ENCODE measurements at places on chromosomes 2 and 18.

- DNase-seq, result no peak
These were observed 53.9 kb downstream of the LIMS1 start for GRCh38 chr2:108588070-108588668.

DNA sequence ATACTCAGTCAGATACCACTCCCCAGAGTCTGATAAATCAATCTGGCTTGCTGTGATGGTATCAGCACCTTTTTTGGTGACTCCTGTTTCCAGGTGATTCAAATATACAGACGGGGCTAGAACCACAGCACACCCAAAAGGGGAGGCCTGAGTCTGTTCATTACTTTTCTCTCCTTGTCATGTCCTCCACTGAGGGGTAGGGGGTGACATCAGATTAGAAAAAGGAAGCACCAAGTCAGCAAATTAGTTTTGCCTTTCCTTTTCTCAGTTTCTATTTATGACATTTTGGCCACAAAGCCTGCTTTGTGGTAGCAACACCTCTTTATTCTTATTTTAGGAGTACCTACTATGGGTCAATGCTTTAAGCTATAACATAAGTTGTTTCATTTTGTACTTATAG, 127.4 kb downstream of the CCDC102B start:
- no peak for DNase-seq

- DNase-seq, result no peak
These were observed 63.1 kb downstream of the GLS start for GRCh38 chr2:190943706-190944105.

DNA sequence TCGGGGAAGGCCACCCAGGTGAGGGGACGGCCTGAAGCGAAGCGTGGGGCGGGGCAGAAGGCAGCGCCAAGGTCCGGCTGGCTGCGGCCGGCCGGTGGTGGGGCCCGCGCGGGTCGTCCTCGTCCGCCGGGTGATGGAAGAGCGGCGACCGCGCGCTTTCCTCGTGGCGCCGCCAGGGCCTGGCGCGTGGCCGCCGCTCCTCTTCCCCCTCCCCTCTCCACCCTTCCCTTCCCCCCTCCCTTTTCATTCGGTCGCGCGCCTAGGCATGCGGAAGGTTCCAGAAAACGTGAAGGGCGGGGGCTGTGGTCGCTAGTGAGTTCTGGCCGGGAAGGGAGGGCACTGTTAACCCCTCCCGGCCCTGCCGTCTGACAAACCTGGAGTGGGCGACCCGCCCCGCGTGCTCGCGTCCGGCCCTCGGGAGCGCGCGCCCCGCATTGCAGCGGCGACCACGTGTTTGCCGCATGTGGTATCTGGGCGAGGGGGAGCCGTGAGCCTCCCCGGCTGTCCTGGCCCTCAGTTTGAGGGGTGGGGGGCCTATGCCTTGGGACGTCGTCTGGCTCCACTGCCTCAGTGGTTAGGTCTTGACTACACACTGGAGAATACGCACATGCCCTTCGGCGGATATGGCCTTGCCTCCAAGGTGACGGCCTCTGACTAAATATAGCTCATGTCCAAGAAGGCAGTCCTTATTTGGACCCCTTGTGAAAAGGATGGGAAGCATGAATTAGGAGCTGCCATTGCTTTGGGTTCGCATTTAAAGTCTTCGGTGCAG, 579 bp downstream of the MAT2A start:
- DNase-seq, result peak; percentile 53

DNA sequence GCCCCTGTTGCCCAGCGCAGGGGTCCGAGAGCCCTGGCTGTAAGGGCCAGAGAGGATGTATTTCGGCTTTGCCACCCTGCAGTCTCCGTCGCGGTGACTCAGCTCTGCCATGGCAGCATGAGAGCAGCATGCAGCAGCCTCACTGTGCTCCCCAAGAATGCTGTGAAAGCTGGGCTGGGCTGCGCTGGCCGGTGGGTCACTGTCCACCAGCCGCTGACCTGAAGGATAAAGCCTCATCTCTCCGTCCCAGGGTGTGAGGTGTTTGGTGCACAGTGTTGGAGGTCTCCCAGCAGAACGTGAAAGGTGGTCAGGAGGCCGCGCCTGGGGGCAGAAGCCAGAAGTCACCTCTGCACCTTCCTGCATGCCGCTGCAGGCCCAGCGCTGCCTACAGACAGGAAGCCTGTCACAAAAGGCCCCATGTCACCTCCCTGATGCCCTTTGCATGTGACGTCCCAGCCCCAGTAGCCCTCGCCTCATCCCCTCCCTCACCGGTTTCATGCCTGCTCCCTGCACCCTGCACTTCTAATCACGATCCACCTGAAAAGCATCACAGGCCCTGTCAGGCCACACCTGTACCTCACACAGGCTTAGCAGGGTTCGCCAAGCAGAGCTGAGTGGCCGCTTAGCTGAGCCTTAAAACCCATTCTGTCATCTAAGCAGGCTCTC, 342.1 kb downstream of the EIPR1 start:
- DNase-seq, result no peak

DNA sequence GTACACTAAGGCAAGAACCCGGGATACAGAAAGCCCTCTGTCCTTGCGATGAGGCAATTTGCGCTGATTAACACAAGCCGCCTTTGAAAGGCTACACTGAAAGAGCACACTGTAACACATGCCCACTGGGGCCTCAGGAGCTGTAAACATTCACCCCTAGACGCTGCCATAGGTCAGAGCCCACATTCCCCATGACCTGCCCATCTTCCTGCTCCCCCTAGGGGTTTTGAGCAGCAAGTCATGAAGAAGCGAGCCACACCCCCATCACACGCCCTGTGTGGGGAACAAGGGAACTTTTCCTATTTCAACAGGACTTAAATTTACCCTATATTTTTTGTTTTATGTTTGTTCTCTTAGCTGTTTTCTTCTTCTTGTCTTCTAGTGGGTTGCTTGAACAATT, 47.8 kb upstream of the SLC4A10 start:
- no peak for DNase-seq
